ENCODE measurements at places on chromosomes 11 and 22.

DNA sequence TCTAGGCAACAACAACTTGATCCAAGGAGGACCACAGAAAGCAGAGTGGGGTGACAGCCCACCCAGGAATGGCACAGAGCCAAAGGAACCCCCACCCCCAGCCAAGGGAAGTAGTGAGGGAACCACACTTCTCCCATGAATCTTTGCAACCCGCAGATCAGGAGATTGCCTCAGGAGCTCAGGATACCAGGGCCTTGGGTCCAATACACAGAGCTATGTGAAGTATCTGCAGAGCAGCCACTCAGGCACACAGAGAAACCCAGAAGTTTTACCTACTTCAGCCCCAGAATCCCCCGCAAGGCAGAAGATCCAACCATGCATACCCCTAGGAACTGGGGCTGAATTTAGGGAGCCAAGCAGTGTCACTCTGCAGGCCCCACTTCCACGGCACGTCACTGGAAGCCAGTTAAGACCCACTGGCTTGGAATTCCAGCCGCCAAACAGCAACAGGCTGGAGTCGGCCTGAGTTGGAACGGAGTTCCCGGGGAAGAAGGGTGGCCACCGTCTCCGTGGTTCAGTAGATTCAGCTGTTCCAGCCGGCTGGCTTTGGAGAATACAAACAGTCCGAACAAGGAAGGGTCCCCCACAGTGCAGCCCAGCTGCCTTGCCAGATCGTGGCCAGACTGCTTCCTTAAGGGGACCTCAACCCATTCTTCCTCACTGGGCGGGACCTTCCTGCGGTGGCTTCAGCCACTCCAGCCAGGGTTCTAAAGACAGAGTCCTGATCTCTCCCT lies 174.1 kb downstream of the TTC28 start:
- DNase-seq = no peak

DNA sequence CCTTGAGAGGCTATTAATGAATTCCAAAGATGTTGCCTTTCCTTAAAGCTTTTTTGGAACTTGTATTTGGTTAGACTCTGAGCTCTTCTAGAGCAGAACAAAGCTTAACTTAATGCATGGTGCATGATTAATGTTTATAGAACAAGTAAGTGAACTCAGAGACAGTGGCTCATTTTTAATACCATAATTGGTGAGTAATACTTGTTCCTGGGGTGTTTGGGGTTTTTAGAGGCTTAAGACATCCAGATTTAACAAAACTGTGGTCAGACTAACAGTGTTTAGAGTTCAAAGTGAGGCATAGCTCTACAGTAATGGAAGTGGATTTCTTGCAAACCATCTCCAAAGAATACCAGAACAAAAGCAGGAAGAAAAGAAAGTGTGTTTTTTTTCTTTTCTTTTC lies 73.7 kb upstream of the CTSC start:
- DNase-seq = no peak

DNA sequence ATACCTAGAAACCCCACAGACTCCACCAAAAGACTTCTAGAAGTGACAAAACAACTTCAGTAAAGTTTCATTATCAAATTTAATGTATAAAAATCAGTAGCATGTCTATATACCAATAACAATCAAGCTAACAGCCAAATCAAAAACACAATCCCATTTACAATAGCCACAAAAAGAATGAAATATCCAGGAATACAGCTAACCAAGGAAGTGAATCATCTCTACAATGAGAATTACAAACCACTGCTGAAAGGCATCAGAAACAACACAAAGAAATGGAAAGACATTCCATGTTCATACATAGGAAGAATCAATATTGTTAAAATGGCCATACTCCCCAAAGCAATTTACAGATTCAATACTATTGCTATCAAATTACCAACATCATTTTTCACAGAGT lies 46.0 kb downstream of the PRCP start:
- DNase-seq = no peak

DNA sequence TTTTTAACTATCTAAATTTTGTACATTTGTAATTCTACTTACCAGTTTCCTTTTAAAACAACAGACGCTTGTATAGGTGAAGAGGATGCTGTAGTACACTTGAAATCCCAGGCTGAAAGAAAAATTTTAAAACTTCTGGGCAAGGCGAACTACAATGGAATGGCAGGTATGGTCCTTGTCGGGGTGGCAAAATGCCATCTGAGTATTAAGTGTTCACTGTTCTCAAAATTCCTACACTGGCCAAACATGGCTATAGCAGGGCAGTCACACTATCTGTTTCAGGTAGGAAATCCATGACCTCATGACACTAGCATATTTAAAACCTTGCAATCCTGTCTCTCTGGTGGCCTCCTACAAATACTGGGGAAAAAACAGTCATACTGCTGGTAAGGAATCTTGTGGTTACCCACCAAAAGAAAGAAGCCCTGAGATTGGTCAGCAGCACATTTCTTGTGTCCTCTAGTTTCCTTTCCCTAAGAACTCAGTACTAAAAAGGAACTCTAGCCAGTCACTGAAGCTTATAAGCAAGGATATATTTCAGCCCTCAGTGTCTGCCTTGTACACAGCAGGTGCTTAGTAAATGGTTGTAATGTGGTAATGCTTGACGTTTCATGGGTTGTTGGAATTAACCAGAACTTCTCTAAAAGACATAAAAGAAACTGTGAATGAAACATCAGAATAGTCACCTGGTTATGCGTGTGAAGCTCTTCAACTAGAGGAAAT lies 5.2 kb upstream of the ZC3H12C start:
- no peak for DNase-seq

DNA sequence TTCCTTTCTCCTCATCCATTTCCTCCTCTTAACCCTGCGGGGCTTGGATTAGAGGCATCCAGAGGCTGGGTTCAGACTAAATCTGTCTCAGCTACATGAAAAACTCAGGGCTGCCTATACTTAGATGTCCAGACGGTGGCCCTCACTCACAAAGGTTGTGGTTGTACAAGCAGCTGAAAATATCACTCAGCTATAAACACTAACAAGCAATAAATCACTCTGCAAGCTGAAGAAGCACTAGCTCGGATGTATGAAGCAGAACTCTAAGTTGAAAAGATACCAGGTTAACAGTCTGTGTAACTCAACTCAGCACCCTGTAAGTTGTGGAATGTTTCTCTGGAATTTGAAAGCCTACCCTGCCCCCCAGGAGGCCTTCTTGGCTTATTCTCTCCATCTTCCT lies 82.9 kb downstream of the EXT2 start:
- no peak for DNase-seq

DNA sequence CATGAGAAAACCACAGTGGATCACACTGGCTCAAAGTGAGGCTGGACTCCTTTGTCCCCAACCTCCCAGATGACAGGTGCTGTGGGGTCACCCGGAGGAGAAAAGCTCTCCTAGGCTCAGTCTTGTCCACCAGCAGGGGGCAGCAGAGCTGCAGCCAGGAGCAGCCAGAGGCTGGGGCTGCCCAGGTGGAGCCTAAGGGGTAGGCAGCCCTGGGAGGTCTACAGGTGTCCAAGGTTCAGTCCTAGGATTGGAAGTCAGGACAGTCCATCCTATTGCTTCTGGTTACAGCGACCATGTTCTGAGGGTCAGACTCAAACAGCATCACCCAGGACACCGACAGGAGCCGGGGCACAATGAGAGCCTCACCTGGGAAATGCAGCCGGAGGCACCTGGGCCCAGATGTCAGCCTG lies 77.6 kb upstream of the IGLL5 start:
- DNase-seq = peak; percentile 43

DNA sequence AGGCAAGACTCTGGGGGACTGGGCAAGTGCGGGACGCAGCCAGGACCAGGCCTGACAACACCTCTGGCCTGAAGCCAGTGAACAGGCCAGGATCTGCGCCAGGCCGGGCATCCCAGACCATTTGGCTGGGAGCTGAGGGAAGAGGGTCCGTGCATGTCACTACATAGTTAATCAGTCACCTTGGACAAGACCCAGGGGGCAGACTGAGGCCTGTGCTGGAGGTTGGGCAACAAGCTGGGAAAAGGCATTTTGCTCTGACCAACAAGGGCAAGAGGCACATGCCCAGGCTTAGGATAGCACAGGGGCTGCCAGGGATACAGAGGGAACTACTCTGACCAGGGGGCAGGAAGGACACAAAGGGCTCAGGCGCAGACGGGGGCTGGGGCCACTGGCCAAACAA lies 7.0 kb upstream of the CHADL start:
- no peak for DNase-seq

GRCh38 chr11:774873-775592 lies 2.3 kb downstream of the GATD1 start:
- no peak for DNase-seq

GRCh38 chr11:120215634-120216033 lies 4.8 kb downstream of the OAF start:
- no peak for DNase-seq

DNA sequence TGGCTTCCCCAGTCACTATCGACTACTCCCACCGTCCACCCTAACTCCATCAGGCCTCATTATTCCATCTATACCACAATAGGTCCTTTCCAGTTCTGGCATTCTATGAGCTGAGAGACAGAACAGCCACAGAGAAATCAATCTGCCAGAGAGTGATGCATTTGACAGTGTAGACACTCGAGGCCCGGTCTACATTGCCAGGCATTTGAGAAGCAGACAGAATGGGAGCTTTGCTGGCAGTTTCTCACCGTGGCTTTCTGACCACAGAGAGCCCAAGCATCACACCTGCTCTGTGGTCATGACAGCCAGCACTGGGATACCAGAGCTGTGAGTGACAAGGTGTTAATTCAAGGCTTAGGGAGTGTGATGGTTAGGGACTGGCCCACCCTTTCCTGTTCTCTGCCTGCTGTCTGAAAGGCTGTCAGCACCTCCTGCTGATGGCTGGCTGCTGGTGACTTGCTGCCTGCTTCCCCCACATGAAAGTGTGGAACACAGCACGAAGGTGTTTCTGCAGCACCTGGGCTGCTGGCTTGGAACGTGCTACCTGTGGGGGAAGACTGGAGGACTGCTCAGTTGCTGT lies 137.8 kb downstream of the KIRREL3 start:
- DNase-seq = no peak

DNA sequence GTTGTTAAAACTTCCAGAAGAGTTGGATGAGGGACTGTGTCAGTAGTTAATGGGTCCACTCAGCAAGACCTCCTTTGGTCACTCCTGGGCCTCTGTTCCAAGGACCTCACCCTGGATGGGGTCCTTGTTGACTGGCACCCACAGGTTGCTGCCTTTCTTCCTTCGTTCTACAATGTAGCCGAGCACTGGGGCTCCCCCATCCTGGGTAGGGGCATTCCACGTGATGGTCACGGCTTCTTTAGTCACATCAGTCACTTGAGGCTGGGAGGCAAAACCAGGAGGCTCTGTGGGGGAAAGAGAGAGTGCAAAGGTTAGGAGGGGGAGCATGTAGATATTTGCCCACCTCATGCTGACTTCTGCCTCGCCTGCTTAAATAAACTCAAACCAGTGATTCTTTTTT lies 12.0 kb downstream of the TMEM86A start:
- DNase-seq = no peak

DNA sequence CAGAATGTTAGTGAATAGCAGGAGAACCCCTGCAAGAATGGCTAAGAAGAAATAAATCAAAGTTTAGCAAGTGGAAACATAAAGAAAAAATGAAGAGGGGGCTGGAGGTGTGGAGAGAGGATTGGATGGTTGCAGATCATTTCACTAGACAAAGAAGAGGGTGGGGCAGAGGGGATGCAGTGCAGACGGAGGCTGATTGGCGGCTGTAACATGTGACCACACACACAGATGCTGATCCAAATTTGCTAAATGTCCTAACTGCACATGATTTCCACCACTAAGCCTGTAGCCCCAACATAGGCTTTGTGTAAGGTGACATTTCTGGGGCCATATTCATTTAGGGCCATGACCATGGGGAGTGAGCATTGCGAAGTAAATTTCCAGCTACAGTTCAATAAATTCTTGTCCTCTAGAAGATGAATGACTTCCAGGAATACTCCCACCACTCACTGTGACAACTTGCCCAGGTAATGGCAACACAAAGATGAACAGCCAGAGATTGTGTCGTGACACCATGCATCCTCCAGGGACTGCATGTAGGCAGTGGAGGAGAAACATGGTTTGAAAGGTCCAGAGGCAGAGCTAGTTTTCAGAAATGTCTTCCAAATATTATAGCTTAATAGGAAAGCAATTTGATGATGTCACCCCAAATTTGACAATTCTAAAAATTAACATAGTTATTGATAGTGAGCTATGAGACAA lies 6.8 kb downstream of the KRTAP5-11 start:
- no peak for DNase-seq

DNA sequence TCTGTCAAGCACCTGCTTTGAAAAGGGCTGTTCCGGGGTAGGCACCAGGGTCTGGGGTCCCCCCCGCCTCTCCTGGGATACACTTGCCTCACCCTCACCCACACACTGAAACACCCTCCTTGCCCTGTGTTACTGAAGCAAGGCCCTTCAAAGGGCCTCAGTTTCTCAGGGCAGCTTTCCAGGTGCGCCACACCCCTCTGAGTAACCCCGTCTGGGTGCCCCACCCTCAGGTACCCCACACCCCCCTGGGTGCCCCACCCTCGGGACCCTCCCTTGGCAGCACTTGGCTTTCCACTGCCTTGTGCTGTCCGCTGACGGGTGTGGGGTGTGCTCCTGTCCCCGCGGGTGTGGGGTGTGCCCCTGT lies 413.6 kb downstream of the TBC1D22A start:
- DNase-seq = no peak

DNA sequence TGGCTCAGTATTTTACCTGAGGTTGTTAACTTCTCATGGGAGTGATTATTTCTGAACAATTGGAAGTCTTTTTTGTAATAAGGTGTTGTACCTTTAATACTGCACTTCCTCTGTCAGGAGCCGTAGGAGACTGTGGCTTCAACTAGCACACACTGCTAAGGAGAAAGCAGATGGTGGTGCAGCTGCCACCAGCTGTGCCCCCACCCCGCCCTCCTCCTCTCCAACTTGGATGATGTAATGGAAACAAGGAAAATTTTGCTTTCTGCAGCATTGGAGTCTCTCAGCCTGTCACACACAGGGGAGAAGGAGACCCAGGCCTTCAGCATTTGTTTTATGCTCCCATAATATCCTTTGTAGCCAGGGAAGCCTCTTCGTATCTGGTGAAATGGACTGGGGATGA lies 91.2 kb downstream of the TEAD1 start:
- no peak for DNase-seq

GRCh38 chr11:123678246-123678645 lies 23.8 kb upstream of the SCN3B start:
- no peak for DNase-seq

- DNase-seq = no peak
These were observed 106.4 kb upstream of the CCDC90B start for GRCh38 chr11:83392556-83392955.

DNA sequence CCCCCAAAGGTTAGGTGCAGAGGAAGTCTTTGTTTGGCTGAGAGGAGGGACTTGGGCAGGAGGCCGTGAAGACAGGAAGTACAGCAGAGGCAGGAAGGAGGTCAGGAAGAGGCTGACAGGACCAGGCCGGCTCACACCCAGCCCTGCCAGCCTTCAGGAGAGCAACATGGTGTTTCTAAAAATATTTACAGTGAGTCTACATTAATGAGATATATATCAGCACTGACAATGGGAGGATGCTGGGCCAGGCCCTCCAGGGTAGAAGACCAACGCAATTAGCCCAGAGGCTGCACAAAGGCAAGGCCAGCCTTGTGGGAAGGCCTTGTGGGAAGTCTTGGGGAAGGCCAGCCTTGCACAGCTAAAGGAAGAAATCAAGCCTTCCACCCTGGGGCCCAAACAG lies 7.9 kb upstream of the APLNR start:
- no peak for DNase-seq

- no peak for DNase-seq
These were observed 289.7 kb downstream of the ST3GAL4 start for GRCh38 chr11:126645186-126645585.

GRCh38 chr11:19595840-19596751 lies 116.5 kb upstream of the NAV2 start:
- DNase-seq = no peak

GRCh38 chr11:62593434-62594044 lies 2.2 kb upstream of the TUT1 start:
- peak; percentile 56 for DNase-seq

GRCh38 chr22:35217527-35217926 lies 39.8 kb upstream of the HMGXB4 start:
- DNase-seq = no peak

All from stimulated activated CD4-positive, alpha-beta T cell treated with anti-CD3 and anti-CD28 coated beads, TNF-alpha, amount 100 ng/mL, for 1 hour (primary cell).